ENCODE measurements at places on chromosomes 6 and 20. TPM values are rescaled to one million over a fixed set of nuclear protein-coding genes. Genes with fewer than 3 reads are reported as not detected.
A peak's percentile ranks its signal among the peaks of the same experiment; 100 is the strongest.

DNA sequence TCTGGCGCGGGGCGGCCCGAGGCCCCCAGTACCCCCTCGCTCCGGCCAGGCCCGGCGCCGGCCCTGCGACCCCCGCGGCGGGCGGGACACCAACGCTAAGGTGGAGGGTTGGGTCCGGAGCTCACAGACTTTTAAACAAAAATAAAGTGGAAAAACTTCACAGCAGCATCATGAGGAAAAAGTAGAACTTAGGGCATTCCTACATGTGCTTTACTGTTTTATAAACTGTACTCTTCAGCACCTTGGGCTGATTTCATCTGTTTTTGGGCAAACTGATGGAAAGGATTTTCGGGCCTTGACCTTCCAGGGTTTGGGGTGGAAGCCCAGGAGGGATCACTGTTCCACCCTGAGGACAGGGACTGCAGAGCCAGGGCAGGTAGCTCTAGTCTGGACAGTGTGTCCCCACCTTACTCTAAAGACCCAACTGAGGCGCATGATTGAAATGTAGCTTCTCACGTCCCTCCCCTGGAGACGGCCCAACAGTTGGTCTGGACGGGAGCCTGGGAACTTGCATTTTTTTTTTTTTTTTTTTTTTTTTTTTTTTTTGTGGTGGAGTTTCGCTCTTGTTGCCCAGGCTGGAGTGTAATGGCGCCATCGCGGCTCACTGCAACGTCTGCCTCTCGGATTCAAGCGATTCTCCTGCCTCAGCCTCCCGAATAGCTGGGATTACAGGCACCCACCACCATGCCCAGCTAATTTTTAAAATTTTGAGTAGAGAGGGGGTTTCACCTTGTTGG, 740 bp downstream of the NELFCD start:
- DNase-seq = peak; percentile 20

DNA sequence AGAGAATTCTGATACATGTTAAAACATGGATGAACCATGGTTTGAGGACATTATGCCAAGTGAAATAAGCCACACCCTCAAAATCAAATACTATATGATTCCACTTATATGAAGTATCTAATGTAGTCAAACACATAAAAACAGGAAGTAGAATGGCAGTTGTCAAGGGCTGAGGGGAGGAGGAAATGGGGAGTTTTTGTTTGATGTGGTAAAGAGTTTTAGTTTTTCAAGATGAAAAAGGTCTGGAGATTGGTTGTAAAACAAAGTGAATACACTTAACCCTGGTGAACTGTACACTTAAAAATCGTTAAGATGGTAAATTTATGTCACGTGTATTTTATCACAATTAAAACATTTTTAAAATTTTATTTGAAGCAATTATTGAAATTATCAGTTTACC, 127.4 kb upstream of the GRIK2 start:
- no peak for DNase-seq

- DNase-seq = no peak
Observed at GRCh38 chr6:38323216-38323615, 316.5 kb downstream of the BTBD9 start.

DNA sequence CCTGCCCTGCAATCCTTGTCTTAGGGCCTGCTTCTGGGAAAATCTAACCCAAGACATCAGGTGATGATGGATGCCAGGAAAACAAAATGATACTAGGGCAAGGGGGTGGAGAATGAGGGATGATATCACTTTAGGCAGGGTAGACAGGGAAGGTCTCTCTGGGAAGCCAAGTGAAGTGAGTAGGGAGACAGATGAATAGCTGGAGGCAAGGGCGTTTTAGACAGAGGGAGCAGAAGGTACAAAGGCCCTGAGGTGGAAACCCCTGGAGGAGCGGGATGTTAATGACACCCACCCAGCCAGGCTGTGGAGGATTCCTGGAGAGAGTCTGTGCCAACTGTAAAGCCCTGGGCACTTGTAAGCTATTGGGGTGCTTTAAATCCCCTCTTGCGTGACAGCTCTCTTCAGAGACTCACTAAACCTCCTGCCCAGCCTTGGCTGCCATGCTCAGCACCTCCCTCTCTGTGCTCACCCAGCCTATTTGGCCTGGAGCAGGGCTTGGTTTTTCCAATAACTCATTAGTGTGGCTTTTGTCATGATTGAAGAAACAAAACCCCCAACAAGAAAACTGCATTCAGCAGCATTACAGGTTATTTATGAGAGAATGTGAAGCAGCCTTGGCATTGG, 12.4 kb upstream of the MDGA1 start:
- no peak for DNase-seq

The KCNK17 gene
- total RNA-seq = not detected

The PTGIS gene
- 79.1 TPM for total RNA-seq

DNA sequence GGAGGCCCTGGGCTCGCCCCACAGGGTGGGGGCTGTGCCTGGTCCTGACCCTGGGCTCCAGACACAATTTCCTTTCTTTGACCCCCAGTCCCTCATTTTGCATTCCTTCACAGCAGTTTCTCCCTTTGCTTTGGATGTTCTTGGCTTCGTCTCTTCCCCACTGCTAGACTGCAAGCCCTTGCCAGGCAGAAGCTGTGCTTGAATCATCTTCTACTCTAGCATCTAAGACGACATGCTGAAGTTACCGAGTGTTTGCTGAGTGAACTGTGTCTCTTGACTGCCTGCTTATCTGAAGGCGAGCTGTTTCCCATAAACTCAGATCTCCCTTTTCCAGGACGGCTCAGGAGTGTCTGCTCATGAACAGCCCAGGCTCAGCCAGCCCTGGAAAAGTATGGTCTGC, 14.3 kb upstream of the SYNDIG1 start:
- DNase-seq = no peak

- DNase-seq = no peak
Observed at GRCh38 chr6:121000381-121000780, 333.9 kb downstream of the TBC1D32 start.

DNA sequence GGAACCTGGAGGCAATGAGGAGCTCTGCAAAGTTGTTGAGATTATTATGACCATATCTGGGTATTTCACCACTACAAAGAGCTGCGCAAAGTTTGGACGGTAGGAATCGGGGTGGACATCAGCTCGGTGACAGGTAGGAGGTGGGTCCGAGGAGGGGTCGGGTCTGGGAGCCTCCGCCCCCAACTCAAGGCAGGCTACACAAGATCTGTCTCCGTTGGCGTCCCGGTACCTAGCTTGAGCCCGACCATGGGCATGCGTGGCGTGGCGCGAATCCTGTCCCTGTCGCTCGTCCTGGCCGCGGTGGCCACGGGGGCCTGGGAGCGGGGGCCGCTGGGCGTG, 40.2 kb upstream of the ZNFX1 start:
- DNase-seq = no peak

GRCh38 chr20:41029150-41029901, 704 bp downstream of the TOP1 start:
- no peak for DNase-seq

- DNase-seq = peak; percentile 100
Observed at GRCh38 chr6:80425089-80425823, 318.8 kb downstream of the BCKDHB start.

- DNase-seq = no peak
Observed at GRCh38 chr6:79438030-79438429, 99.2 kb downstream of the LCA5 start.

- DNase-seq = peak; percentile 27
Observed at GRCh38 chr20:47540443-47541354, 39.0 kb downstream of the NCOA3 start.

DNA sequence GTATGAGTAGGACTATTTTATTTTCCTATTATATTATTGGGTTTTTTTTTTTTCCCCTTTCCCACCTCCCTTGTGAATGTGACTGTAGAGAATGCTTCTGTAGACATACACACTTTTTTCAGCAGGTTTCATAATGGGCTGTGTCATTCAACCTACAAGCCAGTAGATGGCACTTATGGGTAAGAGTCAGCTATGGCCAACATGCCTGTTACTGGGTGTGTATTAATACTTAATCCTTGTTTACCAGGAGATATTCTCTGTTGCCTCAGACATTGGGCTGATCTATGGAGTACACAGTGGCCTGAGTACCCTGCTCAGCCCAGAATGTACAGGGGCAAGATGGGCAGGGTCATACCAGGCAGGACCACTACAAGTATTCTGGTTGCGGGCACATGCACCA, 382.5 kb downstream of the EPHA7 start:
- DNase-seq = peak; percentile 71

DNA sequence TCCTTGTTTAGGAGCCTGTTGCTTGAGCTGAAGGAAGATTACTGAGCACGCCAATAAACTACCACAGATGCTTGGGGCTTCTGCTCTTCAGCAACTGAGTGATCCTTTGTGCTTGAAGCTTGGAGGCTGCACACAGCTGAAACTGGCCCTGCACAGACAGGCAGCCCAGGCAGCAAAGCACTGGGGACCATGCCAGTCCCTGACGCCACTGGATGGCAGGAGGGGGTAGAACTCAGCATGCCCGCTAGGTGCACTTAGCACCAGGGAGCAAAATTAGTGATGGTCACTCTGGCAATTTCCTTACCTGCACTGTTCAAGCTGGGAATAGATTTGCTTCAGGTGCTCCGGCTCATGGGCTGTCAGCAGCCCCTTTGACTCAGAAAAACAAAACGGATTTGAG, 91.5 kb downstream of the FAM50B start:
- no peak for DNase-seq

The IL17F gene
- not detected for total RNA-seq

GRCh38 chr20:44990957-44991356, 24.6 kb downstream of the STK4 start:
- DNase-seq = no peak

The BNIP5 gene
- total RNA-seq = not detected

The CHRNA4 gene
- not detected for total RNA-seq

- DNase-seq = no peak
Observed at GRCh38 chr20:40305303-40305702, 383.7 kb downstream of the MAFB start.

DNA sequence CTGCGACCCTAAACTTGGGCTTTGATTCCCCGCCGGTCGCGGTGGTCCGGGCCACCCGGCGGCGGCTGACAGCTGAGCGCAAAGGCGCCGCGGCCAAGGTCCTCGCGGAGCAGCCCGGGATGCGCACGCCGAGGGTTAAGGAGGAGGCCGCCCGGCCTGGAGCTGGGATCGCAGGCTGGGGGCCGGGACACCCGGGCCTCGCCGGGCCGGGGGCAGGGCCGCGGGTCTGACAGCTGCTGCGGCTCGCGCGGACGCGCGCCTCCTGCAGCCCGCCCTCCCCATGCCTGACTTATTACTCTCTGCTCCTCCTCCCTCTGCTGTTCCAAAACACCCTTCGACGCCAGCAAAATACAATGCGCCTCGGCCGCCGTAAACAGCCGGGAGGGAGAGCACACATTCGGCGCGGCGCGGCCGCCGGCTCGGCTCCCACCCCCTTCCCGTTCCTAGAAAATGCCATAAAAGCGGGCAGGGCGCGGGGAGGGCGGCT, 746 bp downstream of the BACH2 start:
- DNase-seq = peak; percentile 86

DNA sequence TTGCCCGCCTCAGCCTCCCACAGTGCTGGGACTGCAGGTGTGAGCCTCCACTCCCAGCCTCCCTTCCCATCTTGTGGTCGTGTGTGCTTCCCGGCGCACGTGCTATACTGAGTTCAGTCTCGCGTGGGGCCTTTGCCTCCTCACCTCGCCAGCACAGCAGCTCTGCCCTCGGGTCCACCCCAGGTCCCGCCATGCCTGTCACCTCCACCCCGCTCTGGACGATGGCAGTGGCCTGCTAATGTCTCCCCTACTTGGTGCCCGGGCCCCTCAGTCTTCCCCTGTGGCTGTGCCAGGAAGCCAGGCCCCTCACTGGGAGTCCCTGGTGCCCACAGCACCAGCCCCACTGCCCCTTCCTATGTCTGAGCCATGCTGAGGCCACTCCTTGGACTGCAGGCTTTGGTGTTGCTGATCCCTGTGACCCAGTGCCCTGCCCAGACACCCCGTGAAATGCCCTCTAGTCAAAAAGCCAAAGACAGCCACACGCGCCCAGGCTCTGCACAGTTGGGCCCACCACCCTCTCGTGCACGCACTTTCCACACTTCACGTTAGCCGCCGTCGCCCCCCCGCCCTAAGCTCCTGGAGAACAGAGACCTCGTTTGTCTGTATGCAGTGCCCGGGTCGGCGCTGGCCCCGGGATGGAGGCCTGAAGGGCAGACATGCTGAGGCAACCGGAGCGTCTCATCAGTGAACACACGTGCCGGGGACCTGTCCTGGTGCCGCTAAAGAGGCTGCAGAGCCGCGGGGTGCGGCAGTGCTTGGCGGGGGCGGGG, 14.3 kb downstream of the HRH3 start:
- DNase-seq = no peak

- peak; percentile 87 for DNase-seq
Observed at GRCh38 chr20:4603724-4604123, 118.0 kb upstream of the PRND start.

DNA sequence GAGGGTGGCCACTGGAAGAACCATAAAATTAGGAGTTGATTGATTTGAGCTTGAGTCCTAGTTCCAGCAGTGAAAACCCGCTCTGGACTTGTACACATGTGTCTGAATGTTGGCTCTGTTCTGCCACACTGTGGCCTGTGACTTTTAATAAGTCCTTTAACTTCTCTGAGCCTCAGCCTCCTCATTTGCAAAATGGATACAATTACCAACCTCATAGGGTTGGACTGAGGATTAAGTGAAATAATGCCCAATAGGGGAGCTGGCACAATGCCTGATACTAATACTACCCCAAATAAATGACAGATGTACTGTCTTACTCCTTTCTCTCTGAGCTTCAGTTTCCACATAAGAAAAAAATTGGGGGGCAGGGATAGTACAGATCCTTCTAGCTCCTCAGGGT, 92.6 kb upstream of the RIPOR2 start:
- DNase-seq = no peak

GRCh38 chr6:16238963-16239797, 793 bp downstream of the GMPR start:
- peak; percentile 30 for DNase-seq

DNA sequence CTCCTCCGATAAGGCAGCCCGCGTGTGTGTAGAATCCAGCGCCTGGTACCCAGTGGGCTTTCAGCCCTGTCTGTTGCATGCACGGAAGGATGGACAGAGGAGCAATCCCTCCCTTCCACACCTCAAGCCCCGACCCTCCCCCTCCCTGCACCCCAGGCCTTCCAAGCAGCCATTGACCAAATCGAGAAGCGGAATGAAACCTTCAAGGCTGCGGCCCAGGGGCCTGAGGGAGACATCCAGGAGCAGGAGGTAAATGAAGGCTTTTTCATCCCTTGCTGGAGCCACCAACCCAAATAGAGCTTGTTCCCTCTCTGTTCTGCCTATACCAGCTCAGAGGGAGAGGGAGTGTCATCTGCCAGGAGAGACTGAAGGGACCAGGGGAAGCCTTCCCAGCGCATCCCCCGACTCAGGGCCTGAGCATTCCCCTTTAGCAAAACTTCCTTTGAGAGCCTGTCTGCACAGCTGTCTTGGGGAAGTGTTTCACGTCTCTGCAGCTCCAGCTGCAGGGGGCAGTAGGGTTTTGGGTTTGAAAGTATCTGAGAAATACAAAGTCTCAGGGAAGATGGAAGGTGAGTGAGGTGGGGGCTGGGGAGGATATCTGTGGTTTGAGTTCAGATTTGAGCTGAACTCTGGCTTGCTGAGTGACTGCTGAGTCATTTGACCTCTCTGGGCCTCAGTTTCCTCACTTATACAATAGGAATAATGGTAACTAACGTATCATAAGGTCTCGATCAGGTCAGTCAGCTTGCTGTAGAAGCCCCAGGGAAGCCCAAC, 16.1 kb downstream of the FGD2 start:
- DNase-seq = peak; percentile 62

The PTPRK gene
- 75.5 TPM for total RNA-seq

- DNase-seq = no peak
Observed at GRCh38 chr20:49566401-49567364, 1.3 kb downstream of the PTGIS start.

The ARFGEF3 gene
- total RNA-seq = under 0.01 TPM
